ENCODE measurements at places on chromosomes 2 and 18.

DNA sequence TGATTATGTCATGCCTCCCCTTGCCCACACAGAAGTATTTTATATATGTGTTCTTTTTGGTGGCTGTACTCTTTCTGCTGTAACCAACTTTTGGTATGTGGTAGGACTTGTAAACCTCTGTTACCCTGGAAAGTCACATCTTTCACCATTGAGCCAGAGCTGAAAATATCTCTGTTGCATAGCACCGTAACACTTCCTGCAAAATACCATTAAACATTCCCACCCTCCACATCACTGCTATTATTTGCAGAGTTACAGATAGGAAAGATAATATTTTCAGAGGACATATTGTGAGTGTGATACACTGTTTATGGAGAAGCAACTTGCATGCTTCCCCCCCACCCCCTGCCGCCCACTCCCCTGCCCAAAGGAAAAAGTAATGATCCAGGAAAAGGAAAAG, 44.8 kb downstream of the CAB39 start:
- no peak for DNase-seq

DNA sequence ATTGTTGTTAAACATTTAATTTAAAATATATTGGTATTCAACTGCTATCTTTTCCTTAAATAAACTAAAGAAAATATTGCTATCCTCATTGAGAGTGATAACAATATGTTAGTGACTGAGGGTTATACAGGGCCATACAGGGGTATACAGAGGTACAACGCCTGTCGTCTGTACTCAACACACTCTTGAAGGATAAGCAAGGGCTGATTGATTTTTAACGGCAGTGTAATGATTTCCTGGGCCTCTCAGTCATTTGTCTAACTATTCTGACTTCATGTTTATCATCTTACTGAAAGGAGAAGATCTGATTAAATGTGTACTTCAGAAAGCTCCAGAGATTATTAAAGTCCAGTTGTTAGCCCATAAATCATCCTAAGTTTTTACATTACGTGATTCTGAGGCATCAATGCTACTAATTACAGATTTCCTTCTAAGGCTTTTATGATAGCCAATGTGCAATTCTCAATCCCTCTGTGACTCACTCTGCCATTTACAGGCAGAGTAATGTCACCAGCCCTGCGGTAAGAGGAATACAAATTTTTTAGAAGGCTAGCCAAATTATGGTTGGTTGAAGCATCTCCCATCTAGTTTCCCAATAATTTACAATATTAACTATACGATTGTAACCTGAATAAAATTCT, 893.0 kb upstream of the CHAC2 start:
- DNase-seq: no peak

DNA sequence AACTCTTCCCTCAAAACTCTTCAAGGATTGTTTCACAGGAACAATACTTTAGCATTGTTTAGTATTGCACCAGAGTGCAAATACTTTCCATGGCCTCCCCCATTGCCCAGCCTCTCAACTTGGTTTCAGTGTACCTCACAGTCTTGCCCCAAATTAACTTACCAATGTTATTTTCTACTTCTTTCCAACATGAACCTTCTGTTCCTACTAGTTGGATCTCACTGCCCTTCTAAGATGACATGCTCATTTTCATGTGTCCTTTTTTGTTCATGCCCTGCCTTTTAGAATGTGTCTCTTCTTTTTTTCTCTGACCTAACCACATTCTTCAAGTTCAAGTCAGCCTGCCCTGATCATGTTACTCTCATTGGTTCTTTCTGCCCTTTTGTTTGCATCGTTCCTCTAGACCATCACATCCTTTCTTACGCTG, 4.1 kb downstream of the SPATS2L start:
- no peak for DNase-seq

GRCh38 chr2:124561486-124561885, 536.4 kb downstream of the CNTNAP5 start:
- DNase-seq: no peak

DNA sequence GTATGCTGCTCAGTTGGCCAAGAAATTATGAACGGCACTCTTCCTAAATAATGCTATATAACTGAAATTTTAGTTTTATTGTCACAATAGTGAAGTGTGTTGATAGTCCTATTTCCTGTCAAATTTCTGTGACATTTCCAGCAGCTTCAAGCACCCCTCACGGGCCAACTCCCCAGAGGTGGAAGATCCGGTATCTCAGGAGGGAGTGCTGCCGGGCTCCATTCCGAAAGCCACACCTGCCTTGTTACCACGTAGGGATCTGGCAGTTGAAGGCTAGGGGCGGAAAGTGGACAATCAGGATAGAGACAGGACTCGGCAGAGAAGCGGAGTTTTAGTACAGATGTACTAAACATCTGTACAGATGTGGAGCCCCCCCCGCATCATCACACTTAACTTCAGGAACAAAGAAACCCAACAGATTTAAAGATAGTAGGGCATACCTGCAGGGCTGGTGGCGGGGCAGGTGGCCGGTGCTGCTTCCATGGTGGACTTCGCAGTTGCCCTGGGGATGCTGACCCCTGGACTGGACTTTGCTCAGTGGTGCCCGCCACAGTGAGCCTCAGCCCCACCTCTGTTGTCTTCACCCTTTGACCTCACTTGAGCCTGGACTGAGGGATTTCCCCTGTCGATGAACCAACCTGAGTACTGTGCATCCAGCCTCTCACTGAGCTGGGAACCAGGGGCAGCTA, 22.3 kb downstream of the ASAP2 start:
- DNase-seq: no peak

DNA sequence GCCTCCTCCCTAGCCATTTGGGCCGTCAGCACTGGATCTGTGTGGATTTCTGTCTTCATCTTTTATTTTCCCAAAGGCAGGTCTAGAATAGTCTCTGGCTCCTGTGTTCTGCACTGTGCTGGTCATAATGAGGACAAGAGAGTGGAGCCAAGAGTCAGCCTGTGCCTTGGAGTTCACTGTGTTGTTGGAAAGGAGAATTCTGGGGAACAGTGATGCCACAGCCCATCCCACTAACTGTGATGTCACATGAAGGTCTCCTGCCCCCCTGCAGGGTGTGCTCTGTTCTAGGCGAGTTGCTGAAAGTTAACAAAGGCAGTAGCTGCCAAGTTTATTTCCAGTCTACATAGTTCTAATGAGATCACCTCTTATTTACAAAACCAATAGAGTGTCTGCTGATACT, 248.5 kb downstream of the TPGS2 start:
- DNase-seq: no peak

- no peak for DNase-seq
Observed at GRCh38 chr2:215332872-215333595, 21.2 kb downstream of the ATIC start.

- no peak for DNase-seq
Observed at GRCh38 chr18:57243624-57244179, 96.8 kb downstream of the BOD1L2 start.

- DNase-seq: peak; percentile 26
Observed at GRCh38 chr2:39593439-39594393, 72.0 kb upstream of the TMEM178A start.

GRCh38 chr18:8049147-8049546, 482.0 kb downstream of the PTPRM start:
- DNase-seq: no peak

DNA sequence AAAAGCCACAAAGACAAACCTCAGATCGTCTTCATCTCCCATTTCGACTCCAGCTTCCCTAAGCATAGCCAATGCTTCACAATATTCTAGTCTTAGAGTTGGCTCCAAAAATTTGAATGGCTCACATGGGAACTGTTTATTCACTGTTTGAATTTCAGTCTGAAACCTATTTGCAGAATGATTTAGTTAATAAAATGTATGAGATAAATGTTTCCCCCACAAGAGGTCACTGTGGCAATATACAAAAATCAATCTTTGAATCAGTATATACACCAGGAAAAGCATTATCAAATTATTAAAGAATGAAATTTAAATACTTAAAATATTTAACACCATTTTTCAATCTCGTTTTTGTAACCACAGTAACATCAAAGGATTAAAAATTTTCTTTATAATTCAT, 40.0 kb upstream of the MCM6 start:
- peak; percentile 69 for DNase-seq

GRCh38 chr2:120761911-120762310, 26.2 kb downstream of the GLI2 start:
- no peak for DNase-seq

GRCh38 chr18:35355140-35355618, 11.0 kb upstream of the ZNF24 start:
- DNase-seq: peak; percentile 52

DNA sequence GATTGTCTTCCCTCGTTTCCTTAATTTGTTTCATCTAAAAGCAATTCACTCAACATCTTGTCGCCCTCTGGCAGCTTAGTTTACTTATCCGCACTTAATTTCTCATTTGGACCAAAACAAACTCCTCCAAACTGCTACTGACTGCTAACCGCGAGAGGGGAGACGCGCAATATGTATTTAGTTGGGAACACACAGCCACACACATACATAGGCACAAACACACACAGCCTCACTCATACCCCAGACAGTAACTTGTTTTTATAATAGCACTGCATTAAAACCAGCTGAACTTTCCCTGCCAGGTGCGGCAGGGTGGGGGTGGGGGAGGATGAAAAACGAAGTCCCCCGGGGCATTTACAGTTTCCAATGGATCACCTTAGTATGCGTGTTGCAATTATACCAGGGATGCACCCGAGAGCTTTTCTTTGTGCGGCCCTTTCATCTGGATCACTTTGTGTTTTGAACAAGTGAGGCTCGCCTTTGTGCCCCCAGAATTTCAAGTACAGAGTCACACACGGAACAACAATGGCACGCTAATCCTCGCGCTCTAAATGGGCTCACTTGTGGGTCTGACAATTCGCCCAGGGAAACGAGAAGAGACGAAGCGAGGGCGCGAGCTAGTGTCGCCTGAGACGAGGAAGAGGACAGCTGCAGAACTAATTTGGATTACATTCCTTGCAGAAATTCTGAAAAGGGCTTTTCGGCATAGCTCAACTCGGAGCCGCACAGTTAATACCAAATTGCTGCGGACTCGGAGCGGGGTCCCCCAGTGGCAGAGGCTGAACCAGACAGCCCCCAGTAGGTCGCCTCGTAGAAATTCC, 2.4 kb downstream of the ERBB4 start:
- DNase-seq: no peak

GRCh38 chr2:72040629-72041571, 106.8 kb downstream of the CYP26B1 start:
- DNase-seq: no peak

- no peak for DNase-seq
Observed at GRCh38 chr2:219261024-219261855, 7.5 kb upstream of the TUBA4A start.

DNA sequence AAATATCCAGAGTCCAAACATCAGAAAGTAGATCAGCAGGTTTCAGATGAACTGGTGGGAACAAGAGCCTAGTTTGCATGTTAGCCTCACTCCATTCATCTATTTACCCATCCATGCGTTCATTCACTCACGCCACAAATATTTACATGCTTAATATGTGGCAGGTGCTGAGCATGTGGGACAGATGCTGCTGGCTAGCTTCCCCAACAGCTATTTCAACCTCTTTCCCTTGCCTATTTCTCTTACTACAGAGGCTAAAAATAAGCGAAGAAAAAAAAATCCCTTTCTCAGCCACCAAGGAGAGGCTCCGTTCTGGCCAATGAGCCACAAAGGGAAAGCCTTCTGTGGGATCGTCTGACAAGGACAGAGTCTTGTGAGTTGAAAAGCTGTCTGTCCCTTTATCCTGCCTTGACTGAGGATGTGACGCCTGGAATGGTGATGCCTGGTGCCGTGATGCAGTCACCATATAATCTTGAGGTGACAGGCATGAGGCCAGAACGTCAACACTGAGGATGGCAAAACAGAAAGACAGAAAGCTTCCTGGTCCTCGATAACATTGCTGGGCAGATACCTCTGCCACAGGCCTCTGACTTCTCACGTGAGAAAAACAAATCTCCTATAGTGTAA, 78.2 kb downstream of the KCTD1 start:
- peak; percentile 80 for DNase-seq

DNA sequence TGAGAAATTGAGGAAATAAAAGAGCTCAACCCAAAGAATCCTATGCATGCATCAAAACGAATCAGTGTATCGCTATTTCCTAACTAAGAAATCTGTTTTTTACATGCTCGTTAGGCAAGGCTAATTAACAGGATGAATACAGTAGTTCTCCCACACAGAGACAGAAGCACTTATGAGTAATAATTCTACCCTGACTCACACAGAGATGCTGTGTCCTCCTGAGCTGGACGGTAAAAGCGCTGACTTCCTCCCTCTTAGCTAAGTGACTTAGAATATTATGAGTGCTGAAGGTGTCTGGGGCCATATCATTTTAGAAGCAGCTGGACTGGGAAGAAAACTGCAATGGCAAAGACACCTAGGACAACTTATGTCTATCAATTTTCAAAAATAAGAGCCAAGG, 18.5 kb downstream of the PLEKHM3 start:
- no peak for DNase-seq

- DNase-seq: no peak
Observed at GRCh38 chr18:73201940-73202339, 334.2 kb upstream of the NETO1 start.

- DNase-seq: no peak
Observed at GRCh38 chr18:1732143-1732542, 827.5 kb downstream of the ADCYAP1 start.

DNA sequence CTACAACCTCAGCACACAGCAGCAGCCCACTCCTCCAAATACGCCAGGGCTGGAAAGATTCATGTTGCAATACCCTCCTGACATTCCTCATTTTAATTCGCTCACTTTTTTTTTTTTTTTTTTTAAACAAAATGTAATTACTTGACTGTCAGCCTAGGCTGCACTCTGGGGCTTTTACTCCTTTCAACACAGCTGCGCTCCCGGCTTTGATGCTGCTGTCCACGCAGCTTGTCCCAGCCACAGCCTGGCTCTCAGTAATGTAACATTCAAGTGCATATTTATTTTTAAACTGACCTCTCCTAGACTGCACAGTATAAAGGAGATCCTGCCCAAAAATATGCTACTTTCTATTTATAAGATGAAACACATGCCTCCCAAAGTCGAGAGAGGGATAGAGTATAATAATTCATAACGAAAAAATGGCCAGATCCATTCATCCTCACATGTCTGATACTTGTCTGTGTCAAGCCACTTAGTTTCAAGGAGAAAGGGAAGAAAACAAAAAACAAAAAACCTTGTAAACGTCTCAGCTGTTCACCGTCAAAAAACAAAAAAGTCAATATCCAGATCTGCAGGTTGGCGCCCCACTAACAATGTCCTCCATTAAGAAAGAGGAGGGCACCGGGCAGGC, 949 bp downstream of the CDC42EP3 start:
- no peak for DNase-seq

GRCh38 chr2:136000502-136000901, 15.1 kb upstream of the DARS1 start:
- peak; percentile 65 for DNase-seq
